GM04504 (cell line): ENCODE measurements at places on chromosomes 7 and 10.

DNA sequence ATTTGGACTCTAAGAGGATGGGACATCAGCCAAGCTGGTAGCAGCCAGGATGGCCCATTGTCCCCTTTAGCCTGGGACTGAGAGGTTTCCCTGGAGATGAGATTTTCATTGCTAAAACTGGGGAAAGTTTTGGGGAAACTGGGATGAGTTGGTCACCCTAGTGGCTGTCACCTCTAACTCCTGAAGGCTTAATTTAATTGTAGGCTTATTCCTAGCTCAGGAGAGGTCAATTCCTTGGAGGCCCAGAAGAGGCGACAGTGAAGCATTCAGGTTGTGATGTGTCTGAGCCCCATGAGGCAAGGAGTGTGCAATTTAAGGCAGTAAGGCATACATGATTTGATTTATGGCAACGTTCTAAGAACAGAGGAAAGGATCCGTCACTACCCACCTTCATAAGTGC lies 24.9 kb upstream of the JAZF1 start:
- DNase-seq: no peak

- DNase-seq: no peak
Observed at GRCh38 chr10:86654411-86655172, at the start of gene OPN4. OPN4 (plus strand) TSS chr10:86654547; CDS start chr10:86654784, 237 bp downstream.

DNA sequence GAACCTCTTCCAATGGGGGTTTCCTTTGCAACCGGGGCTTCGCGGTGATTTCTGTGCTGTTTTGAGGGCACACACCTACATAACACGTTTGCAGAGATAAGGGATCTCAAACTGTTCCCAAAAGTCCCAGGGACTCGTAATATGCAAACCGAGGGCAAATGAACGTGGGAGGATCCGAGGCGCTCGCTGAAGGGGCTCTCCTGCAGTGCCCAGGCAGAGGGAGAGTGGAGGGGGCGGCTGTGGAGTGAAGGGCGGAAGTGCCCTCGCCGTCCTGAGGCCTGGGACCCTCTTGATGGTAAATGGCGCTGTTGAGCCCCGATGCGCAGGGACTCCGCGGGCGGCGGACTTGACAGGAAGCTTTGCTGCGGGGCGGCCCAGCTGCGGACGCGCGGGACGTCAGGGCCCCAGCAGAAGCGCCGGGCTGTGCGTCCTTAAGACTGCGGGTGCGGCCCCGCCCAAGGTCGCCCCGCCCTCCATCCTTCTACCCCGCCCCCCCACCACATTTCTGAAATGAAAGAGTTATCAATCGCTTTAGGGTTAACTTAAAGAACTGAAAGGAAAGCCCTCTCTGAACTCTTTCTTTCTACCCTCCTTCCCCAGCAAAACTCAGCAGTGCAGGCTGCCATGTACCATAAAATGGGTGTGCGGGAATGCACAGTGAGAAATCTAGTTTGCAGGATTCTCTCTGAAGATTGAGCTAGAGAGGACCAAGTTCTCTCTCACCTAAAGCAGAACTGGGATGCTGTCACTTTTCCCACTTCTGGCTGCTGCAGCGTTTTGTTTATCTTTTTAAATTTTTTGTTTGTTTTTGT lies 151.8 kb upstream of the YAE1 start:
- no peak for DNase-seq

DNA sequence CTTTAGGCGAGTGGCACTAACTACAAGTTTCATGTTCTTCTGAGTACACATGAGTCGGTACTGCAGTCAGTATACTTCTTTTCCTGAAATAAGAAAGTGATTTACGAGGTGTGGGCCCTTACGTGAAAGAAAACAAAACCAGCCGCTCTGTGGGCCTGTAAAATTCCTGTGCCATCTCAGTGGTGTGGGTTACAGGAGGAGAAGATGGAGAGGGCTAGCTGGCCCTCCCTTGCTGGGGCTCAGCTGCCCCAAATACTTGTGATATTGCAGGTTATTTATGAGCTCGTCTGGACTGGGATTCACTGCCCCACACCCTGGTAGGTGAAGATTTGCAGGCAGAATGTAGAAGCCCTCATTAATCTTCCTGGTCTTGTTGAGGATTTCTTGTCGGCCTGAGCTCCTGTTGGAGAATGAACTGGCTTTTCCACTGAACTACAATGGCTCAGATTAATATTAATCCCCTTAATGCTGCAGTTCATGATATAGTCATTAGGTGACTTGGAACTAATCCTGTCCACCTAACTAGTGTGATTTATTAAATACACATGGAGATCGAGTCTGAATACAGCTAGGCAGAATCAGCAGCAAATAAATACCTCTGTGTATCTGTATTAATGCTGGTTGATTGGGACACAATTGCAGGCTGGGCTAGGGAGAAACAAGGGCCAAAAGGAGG lies 68.0 kb downstream of the GBF1 start:
- DNase-seq: no peak

DNA sequence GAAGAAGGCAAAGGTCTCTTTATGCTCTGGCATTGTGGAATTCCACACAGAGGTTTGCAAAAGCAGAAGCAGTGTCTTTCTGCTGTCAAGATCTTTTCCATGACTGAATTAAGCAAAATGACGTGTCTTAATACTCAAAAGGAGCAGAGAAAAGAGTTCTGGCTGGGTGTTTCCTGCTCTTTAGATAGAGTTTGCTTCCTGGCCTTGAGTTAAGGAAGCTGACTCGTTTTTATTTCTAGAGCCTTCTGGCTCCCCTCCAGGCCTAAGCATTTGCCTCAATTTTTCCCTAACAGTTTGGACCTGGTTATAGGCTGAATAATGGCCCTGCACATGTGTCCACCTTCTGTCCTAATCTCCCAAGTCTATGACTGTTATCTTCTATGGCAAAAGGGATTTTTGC lies 21.6 kb downstream of the TAS2R41 start:
- no peak for DNase-seq

GRCh38 chr7:24757353-24758275 lies at the start of gene GSDME:
GSDME (minus strand) TSS chr7:24757464; CDS start chr7:24749774, 7,690 bp downstream.
- peak; percentile 59 for DNase-seq
